SW 1271 (cell line): ENCODE measurements at places on chromosomes 7 and 10.

DNA sequence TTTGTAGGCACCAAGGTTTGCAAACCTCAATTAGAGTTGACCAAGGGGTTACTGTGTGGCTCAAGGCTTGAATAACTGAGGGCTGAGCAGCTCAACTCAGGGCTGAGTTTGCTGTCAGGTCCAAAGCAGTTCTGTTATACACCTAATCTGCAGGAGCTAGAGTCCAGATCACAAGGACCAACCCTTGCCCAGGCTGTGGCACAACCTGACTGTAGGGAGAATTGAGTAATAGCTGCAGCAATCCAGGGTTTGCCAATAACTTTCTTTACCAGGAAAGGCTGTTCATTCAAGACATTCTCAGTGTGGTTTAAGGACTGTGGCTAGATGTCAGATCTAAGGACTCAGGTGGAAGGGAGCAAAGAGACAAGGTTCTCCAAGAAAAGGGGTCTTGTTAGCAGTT, 115.6 kb upstream of the IMMP2L start:
- DNase-seq = no peak

- DNase-seq = no peak
Observed at GRCh38 chr7:142750321-142750938, 1.2 kb downstream of the PRSS1 start.

DNA sequence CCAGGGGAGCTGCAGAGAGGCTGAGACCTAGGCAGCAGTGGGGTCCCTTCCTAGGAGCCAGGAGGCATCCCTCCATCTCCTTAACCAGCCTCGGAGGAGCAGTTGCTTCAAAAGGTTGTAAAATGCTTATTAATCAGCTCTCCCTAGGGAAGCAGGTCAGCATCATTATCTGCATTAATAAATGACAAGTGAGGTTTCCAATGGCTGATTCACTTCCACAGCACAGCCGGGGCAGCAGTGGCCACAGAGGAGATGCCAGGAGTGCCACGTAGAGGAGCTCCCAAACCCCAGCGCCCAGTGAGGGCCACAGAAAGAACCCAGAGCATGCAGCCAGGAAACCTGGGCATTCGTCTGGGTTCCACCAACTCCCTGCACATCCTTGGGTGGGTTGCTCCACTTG, 8.2 kb upstream of the NPFFR1 start:
- DNase-seq = no peak

DNA sequence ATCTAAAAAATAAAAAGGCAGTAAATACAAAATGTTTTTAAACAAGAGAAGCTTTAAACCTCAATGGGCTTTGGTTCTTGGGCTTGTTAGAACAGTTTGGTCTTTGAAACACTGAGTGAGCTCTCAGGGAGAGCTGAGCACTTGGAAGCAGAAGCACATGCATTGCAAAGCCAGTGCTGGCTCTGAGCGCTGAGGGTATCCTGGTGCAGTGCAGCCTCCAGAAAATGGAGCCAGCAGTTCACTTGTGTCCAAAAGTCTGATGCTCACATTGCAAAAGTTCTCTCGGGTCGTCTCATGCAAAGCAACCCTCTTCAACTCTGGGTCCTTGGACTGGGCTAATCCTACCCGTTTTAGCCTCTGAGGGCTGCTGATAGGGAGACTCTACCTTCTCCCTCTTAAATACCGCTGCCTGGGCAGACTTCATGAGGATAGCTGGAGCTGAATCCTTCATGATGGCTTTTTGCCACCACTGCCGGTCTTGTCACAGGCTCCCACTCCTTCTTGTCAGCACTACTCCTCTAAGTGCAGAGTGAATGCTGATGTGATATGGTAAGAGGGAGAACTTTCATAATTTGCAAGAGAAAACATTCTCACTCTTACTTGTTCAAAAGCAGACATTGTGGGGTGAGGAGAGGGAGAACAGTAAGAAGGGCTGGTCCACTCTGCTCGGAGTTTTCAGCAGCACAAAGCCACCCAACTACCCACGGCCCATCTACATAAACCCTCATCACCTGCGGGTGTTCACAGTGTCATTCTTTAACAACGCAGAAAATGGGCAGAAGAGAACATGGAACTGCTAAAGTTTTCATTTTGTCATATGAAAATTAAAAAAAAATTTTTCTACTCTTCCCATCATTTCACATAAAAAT, 42.2 kb upstream of the BMPER start:
- DNase-seq = no peak

DNA sequence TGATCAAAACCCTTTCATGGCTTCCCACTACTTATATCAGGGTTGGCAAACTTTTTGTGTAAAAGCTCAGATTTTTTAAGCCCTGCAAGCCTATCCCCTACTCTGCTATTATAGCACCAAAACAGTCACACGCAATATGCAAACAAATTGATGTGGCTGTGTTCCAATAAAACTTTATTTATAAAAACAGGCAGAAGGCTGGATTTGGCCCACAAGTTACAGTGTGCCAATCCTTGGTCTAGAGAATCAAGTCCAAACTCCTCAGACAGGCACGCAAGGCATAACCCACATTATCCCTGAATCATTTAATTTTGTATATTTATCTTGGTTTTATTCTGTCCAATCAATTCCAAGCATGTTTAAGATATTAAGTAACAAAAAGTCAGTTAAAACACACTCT, 71.9 kb downstream of the SGMS1 start:
- no peak for DNase-seq

DNA sequence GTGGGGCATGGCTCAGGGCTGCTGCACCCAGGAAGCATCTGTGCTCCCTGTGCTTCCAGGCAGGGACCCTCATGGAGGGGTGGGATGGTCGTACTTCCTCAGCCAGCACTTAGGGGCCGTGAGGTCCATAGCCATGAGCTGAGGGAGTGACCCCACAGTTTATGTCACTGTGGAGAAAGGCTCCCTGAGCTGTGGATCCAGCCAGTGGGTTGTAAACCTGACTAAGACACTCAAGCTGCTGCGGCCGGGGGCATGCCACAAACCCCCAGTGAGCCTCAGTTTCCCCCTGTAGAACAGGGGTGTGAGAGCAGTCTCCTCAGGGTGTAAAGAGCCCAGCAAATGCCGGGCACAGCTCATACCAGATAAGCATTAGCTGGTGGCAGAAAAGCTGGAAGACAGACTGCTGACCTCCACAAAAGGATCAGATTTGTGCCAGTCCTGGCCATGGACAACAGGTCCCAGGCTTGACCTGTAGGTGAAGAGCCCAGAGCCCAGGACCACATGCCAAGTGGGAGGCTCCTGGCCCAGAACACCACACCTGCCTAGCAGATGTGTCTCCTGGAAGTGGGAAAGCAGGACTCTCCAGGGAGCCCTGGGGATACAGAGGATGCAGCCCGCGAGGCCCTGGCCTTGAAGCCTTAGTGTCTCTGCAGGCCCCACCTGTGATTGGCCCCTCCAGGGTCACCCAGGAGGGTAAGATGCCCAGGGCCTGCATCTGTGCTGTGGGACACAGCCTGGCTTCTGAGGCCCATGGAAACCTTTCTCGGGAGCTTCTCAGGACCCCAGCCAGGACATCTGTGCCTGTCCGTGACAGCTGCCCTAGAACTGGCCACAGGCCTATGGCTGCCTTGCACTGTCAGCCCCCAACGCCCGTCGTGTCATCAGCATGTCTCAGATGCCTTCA, 78.1 kb upstream of the RET start:
- DNase-seq = no peak

GRCh38 chr10:26448706-26449435, 10.7 kb downstream of the APBB1IP start:
- DNase-seq = no peak

- peak; percentile 76 for DNase-seq
Observed at GRCh38 chr10:127524908-127525665, 24.0 kb upstream of the NPS start.

GRCh38 chr10:124677749-124678556, 66.2 kb downstream of the FAM53B start:
- DNase-seq = no peak

GRCh38 chr7:90111-91063, 102.0 kb upstream of the FAM20C start:
- peak; percentile 23 for DNase-seq

GRCh38 chr10:121590772-121591171, 7.5 kb downstream of the FGFR2 start:
- DNase-seq = no peak

DNA sequence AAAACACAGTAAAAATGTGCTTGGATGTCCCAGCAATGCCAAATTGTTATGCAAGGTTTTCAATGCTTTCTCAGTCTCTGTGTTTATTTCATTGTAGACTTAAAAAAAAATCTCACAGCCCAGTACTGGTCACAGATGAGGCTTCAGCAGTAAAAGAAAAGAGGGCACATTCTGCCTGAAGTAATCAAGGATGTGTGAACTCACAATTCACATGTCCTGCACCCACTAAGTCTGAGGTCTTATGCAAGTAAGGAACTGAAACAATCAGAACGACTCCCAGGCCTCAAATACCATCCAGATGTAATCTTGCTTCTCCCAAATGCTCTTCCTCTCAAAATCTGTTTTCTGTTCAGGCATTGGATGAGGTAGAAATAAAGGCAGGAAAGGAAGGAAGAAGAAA, 33.7 kb downstream of the ADRB1 start:
- no peak for DNase-seq

- no peak for DNase-seq
Observed at GRCh38 chr10:27716521-27716920, 29.1 kb downstream of the MKX start.

GRCh38 chr10:122446668-122447423, 7.6 kb upstream of the ARMS2 start:
- peak; percentile 4 for DNase-seq

GRCh38 chr7:17732083-17732482, 208.2 kb downstream of the SNX13 start:
- no peak for DNase-seq

- DNase-seq = no peak
Observed at GRCh38 chr10:1272079-1272776, 216.0 kb downstream of the WDR37 start.

GRCh38 chr7:112940314-112940732, 146.3 kb downstream of the GPR85 start:
- no peak for DNase-seq

DNA sequence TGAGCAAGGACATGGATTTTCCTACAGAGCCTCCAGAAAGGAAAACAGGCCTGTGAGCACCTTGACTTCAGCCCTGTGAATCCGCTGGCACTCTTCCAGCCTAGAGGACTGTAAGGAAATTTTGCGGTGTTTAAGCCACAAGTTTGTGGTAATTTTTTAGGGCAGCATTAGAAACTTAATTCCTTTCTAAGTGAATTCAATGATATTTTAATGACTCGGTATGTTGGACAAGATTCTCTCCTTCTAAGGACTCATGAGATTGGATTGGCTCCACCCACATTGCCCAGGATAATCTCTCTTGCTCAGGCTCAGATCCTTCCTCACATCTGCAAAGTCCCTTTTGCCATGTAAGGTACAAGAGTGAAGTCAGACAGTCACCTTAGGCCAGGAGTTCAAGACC, 4.5 kb downstream of the LYZL2 start:
- no peak for DNase-seq

DNA sequence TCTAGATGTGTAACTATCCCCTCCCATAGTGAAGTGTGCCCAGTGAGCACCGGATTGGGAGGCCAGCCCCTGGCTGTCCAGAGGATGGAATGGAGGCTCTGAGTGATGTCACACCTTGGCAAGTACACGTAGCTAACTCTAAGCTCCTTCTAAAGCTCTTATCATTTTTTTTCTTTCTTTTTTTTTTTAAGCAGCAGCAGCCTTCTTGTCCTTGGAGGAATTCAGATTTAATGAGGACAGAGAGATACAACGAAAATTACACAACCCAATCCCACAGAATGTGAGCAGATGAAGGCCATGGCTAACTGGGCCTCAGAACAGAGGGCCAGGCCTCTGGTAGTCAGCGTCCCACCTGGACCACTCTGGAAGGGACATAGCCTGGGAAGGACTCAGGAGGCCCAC, 11.3 kb downstream of the TNS3 start:
- DNase-seq = no peak

DNA sequence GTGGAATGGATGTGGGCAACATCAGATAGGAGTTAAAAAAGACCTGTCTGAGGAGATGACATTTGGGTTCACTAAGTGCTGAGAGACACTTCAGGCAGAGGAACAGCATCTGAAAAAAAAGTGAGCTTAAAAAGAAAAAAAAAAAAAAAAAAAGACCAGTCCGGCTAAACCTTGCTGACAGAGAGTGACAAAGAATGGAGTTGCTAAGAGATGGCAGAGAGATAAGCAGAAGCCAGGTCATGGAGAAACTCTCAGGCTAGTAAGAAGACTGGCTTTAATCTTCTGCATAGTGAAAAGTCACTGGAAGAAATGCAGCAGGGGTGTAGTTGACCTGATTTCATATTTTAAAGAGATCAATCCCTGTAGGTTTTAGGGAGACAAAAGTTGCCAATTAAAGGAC, 711.1 kb upstream of the SEMA3D start:
- DNase-seq = no peak

- no peak for DNase-seq
Observed at GRCh38 chr10:112126172-112126571, 57.4 kb downstream of the GPAM start.

DNA sequence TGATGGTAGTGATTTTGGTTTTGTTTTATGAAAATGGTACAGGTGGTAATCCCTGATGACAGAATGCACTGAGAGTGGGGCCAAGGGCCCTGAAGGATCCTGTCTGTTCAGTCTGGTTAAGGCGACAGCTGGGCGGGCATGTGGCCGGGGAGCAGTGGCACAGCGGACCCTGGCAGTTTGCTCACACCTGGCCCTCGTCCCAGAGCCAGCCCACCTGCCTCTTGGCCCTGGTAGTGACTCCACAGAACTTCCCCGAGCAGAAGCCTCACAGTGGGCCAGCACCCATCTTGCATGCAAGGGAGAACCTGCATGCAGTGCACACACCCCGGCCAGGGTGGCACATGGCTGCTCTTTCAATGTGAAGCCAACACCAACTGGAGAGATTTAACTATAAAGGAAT, 82.8 kb downstream of the ALOX5 start:
- no peak for DNase-seq

DNA sequence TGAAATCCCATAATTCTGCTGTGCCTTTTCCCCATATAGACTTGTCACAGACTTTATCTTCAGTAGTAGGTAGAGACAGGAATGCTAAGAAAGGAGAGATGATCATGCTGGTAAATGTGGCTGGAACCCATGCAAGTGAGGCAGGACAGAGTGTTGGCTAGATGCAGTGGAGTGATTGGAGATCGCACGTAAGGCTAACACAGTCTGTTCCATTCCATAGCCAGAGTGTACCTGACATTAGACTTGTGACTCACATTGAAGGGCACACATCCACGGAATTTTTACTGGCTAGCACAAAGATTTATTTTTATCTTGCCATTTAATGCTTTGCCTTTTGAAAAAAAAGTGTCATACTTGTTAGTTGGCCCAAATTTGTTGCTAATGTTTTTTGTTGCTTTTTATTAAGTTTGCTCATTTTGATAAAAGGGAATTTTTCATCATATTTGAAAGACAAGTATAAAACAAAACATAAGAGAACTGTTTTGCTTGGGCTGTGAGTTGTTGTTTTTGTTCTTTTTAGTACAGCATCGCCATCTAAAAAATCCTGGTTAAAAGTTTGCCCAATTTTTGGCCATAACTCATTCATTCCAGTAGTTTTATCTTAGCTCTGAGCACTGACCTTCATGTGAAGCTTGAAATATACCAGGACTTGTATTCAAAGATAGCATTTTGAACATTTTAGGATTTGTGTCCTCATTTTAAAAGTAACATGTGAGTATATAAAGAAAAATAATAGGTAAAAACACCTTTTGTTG, 81.0 kb downstream of the CPED1 start:
- DNase-seq = no peak
